ENCODE measurements at places on chromosomes 2 and 18. TPM values are rescaled to one million over a fixed set of nuclear protein-coding genes. Genes with fewer than 3 reads are reported as not detected.

- no peaks in the 10 kb centered on the region for H3K27me3 ChIP-seq
- H3K4me3 ChIP-seq, result no peak overlapping the region
- no peaks in the 10 kb centered on the region for H3K36me3 ChIP-seq
- no peaks in the 10 kb centered on the region for H3K4me1 ChIP-seq
- no peak overlapping the region for H3K27ac ChIP-seq
- no peak for DNase-seq
Observed at GRCh38 chr2:129369437-129369836, 610.0 kb upstream of the RAB6C start.

DNA sequence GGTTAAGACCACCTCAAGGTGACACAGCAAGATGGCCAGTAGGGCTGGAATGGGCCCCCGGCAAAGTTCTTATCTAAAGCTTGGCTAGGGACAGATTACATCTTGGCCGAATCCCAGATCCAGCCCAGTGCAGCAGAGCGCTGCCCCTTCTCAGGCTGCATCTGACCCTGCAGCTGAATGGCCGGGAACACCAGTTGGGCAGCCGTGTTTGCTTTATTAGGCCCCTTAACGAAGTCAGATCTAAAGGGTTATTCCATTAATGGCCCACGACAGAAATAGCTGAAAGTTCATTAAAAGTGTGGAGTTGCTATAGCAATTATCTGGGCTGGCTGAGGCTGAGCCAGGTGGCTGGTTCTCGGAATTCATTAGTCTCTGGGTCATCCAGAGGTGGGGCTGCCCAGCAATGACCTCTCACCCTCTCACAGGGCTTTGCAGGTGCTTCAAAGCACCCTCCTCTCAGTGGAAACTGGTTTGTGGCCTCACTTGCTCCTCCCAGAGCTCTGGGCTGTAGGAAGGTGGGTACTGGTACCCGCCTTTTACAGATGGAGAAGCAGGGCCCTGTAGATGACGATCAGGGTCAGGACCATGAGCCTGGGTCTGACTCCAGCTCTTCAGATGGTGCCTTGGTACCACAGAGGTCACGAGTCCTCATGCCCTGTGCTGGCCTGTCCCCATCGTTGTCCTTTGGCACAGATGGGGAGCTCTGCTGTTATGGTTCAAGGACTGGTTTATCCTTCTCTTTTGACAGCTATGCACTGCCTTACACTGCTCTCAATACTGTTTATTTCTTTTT, 68.8 kb downstream of the EMX1 start:
- H3K4me1 ChIP-seq, result peaks cover 30% of the 10 kb centered on the region
- H3K4me3 ChIP-seq, result no peak overlapping the region
- no peaks in the 10 kb centered on the region for H3K36me3 ChIP-seq
- H3K27me3 ChIP-seq, result no peaks in the 10 kb centered on the region
- no peak overlapping the region for H3K27ac ChIP-seq

MYO5B gene
- 0.44 TPM for total RNA-seq

DNA sequence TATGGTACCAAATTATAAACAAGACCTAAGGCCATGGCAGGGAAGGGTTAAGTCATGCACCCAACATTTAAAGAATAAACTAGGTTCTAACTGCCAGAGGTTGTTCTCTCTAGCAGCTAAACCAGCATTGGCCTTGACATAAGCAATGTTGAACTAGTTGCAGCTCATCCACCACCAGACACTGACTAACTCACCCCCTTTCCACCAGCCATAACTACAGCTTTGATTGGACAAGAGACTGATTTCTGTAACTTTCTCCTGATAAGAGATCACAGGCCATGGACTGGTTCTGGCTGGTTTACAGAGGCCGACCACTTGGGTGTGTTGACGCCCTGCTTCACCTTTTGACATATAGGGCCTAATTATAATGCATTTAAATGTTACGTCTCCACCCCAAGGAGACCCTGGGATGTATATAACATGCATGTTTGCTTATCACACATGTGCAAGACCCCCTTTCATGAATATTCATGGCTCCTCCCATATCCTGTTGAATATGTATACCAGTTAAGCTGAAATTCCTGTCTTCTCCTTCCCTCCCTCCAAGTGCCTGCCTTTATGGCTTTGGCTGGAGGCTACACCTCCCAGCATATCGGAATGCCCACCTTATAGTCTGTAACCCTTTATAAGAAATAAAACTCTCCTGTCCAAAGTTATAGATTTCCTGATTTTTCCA, 75.9 kb downstream of the MRPS9 start:
- H3K27me3 ChIP-seq, result no peaks in the 10 kb centered on the region
- no peak for DNase-seq
- H3K4me3 ChIP-seq, result no peak overlapping the region
- H3K36me3 ChIP-seq, result no peaks in the 10 kb centered on the region
- no peak overlapping the region for H3K27ac ChIP-seq

- H3K36me3 ChIP-seq, result peaks cover 13% of the 10 kb centered on the region
- H3K4me1 ChIP-seq, result peaks cover 26% of the 10 kb centered on the region
- DNase-seq, result no peak
- H3K27me3 ChIP-seq, result no peaks in the 10 kb centered on the region
- H3K4me3 ChIP-seq, result no peak overlapping the region
- H3K27ac ChIP-seq, result no peak overlapping the region
Observed at GRCh38 chr2:32422133-32422532, 65.3 kb downstream of the BIRC6 start.
